ENCODE measurements at places on chromosomes 4 and X. TPM values are rescaled to one million over a fixed set of nuclear protein-coding genes. Genes with fewer than 3 reads are reported as not detected.

CYBB gene
- not detected for total RNA-seq

ELF4 gene
- 10.9 TPM for total RNA-seq

KDR gene
- not detected for total RNA-seq

GRCh38 chrX:40299641-40300046, 201.9 kb upstream of the BCOR start:
- no peaks in the 10 kb centered on the region for H3K4me1 ChIP-seq
- H3K27ac ChIP-seq = no peak overlapping the region
- no peaks in the 10 kb centered on the region for H3K36me3 ChIP-seq
- DNase-seq = no peak
- H3K27me3 ChIP-seq = peaks cover 38% of the 10 kb centered on the region

DNA sequence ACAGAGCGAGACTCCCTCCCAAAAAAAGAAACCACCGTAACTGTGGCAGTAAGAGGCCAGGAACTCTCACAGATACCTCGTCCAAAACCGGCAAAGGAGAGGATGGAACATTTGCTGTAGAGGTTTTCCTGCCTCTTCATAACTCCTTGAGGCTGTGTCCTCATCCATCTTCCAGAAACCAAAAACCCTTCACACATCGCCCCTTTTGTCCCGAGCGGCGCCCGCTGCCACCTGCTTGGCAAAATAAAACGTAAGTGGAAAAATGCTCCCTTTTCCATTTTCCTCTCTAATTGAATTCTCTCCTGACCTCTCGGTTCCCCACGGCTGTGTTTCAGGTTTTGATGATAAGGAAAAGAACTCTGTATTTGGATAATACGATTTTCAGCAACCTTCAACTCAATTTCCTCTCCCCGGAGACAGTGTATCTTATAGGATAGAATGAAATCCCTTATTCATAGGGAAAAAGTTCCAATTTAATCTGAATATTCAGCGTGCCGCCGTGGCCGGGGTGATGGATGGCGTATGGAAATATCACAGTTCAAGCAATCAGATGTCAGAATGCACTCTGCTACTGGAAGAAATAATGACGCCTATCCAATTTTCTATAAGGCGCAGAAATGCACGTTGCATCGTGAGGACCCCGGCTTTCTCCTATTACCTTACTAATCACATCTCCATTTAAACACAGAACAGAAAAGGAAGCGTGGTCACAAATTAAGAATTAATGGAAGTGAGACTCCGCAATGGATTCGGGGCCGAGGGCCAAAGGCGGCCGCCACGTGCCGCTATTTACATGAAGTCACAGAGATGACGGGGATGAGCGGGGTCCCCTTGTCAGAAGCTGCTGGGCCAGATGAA, 5.2 kb upstream of the PPP2R3B start:
- H3K4me3 ChIP-seq = no peak overlapping the region
- H3K27ac ChIP-seq = no peak overlapping the region
- H3K36me3 ChIP-seq = no peaks in the 10 kb centered on the region
- no peaks in the 10 kb centered on the region for H3K4me1 ChIP-seq
- H3K27me3 ChIP-seq = no peaks in the 10 kb centered on the region

- H3K4me3 ChIP-seq = no peak overlapping the region
- H3K27me3 ChIP-seq = no peaks in the 10 kb centered on the region
- H3K36me3 ChIP-seq = no peaks in the 10 kb centered on the region
- DNase-seq = no peak
Observed at GRCh38 chr4:120919358-120919757, 3.2 kb downstream of the PRDM5 start.

GRCh38 chr4:3373468-3373867, 68.3 kb upstream of the HGFAC start:
- H3K36me3 ChIP-seq = no peaks in the 10 kb centered on the region
- no peak overlapping the region for H3K27ac ChIP-seq
- DNase-seq = no peak
- H3K27me3 ChIP-seq = no peaks in the 10 kb centered on the region

CENPVL1 gene
- not detected for total RNA-seq

GRCh38 chrX:68881911-68882310, 53.1 kb downstream of the EFNB1 start:
- DNase-seq = no peak
- H3K27ac ChIP-seq = no peak overlapping the region
- no peaks in the 10 kb centered on the region for H3K4me1 ChIP-seq
- H3K4me3 ChIP-seq = no peak overlapping the region
- no peaks in the 10 kb centered on the region for H3K36me3 ChIP-seq

DNA sequence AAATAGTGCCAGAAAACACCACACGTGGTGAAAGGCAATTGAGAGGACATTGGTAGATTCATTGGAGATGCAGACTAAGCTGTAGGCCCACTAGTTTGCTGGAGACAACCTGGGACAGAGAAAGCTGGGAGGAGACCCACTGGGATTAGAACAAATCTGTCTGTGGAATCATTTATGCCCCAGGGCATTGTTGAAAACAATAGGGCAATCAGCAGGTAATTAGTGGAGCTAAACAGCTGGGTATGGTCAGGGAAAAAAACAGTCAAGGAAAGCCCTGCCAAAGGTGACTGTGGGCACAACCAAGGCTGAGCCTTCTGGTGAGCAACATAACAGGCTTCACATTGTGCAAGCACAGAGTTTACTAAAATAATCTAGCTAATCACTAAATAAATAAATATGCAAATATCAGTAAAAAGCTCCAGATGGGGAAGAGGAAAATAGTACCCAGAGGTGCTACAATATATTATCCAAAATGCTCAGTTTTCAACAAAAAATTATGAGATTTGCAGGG, 9.0 kb downstream of the TCEAL3 start:
- H3K4me3 ChIP-seq = no peak overlapping the region
- DNase-seq = no peak
- H3K4me1 ChIP-seq = peaks cover 1% of the 10 kb centered on the region
- H3K27ac ChIP-seq = no peak overlapping the region
- no peaks in the 10 kb centered on the region for H3K27me3 ChIP-seq

DNA sequence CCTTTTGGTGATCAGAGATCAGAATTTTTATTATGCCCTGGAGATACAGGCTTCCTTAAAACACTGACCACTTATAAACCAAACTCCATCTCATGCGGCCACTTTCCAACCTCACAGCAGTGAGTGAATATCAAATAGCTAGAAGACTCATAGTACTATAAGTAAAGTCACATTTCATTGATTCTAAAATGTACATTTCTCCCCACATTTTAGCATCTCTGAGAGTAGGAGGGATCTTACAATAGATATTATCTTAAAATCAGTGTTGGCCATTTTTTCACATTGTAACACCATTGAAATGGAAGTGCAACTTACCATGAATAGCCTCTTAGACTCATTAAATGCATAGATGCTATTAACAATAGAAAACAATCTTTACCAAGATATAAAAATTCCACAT, 17.4 kb downstream of the PCYT1B start:
- H3K36me3 ChIP-seq = no peaks in the 10 kb centered on the region
- H3K27ac ChIP-seq = no peak overlapping the region
- no peaks in the 10 kb centered on the region for H3K4me1 ChIP-seq
- no peaks in the 10 kb centered on the region for H3K27me3 ChIP-seq

DNA sequence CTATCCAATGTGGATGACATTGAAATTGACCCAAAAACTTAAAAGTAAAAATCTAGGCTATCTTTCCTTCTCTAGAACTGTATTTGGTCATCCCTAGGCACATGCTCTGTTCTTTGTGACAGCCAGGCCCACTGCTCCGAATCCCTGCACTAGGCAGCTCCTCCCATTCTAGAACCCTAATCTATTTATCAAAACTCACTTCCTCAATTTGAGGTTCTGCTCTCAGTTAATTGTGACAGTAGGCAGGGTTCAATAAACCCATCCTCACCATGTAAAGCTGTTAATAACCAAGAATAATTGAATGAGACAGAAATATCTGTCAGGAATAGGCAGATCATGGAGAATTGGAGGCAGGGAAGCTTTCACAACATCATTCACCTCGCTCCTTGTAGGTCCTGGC, 51.9 kb upstream of the IRF2 start:
- H3K27me3 ChIP-seq = no peaks in the 10 kb centered on the region
- no peaks in the 10 kb centered on the region for H3K36me3 ChIP-seq
- no peak for DNase-seq
- no peak overlapping the region for H3K4me3 ChIP-seq
- H3K27ac ChIP-seq = no peak overlapping the region
- no peaks in the 10 kb centered on the region for H3K4me1 ChIP-seq

ZNF185 gene
- total RNA-seq = 3.6 TPM

DNA sequence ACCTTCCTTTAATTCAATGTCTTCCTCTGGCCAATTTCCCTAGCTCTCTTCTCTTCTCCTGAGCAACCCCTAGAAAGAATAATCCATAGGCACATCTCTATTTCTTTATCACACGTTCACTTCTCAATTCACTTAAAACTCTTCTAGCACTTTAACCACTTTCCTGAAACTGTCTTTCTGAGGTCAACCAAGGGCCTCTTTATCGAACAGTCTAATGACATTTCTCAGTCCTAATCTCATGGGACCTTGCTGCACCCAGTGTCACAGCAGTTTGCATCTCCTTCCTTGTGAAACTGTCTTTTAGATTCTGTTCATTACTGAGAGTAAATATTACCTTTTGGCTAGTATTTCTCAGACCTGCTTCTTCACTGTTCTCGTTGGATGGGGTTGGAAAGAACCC, 285.3 kb upstream of the RASGEF1B start:
- H3K27me3 ChIP-seq = no peaks in the 10 kb centered on the region
- DNase-seq = no peak
- H3K36me3 ChIP-seq = no peaks in the 10 kb centered on the region
- H3K27ac ChIP-seq = no peak overlapping the region
- no peak overlapping the region for H3K4me3 ChIP-seq
- no peaks in the 10 kb centered on the region for H3K4me1 ChIP-seq

DNA sequence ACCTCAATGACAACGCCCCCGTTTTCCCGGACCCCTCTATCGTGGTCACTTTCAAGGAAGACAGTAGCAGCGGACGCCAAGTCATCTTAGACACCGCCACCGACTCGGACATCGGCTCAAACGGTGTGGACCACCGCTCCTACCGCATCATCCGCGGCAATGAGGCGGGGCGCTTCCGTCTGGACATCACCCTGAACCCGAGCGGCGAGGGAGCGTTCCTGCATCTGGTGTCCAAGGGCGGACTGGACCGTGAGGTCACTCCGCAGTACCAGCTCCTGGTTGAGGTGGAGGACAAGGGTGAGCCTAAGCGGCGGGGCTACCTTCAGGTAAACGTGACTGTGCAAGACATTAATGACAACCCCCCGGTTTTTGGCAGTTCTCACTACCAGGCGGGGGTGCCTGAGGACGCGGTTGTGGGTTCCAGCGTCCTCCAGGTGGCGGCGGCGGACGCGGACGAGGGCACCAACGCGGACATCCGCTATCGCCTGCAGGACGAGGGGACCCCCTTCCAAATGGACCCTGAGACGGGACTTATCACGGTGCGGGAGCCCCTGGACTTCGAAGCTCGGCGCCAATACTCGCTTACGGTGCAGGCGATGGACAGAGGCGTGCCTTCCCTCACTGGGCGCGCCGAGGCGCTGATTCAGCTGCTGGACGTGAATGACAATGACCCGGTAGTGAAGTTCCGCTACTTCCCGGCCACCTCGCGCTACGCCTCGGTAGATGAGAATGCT, 2.2 kb downstream of the FAT4 start:
- DNase-seq = peak; percentile 35
- peak overlapping the region; percentile 65 for H3K27ac ChIP-seq
- peaks cover 9% of the 10 kb centered on the region for H3K36me3 ChIP-seq
- H3K27me3 ChIP-seq = no peaks in the 10 kb centered on the region
- H3K4me1 ChIP-seq = peaks cover 11% of the 10 kb centered on the region
- H3K4me3 ChIP-seq = peak overlapping the region; percentile 57

DNA sequence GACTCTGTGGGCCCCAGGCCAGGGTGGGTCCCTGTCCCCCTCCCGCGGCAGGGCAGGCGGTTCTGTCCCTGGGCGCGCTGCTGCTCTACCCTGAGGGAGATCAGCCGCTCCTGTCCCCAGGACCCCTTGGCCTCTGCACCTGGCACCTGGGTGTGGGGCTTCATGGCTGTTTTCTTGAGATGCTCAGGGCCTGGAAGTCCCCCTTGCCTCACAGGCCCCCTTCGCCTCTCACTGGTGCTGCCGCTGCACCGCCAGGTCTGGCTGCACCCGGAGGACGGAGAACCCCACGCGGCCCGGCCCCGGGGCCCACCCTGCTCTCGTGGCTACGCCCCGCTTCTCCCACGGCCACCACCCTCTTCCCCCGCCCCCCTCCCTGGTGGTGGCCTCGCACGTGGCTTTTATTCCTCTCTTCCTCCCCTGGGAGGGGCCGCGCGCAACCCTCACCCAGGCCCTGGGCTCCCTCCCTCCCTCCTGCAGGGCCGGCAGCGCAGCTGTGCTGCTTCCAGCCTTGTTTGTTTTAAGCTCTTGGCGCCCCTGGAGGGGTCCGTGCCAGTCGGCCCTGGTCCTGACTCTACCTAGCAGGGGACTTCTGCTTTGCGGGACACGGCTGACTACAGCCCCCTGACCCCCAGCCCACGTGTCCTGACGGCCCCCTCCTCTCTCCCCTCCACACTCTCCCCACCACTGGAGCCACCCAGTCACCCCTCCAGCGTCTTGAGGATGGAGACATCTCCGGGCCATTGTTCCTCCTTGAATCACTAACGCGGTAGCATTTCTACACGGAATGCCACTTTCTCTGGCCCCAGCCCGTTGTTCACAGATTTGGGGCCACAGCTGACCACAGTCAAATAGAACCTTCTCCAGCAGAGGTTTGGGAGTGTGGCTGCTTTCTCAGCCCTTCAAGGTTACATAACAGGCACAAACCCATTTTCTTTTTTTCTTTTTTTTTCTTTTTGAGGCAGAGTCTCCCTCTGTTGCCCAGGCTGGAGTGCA, 20.6 kb upstream of the CLDN24 start:
- no peaks in the 10 kb centered on the region for H3K27me3 ChIP-seq
- peaks cover 2% of the 10 kb centered on the region for H3K4me1 ChIP-seq
- no peaks in the 10 kb centered on the region for H3K36me3 ChIP-seq
- no peak for DNase-seq
- no peak overlapping the region for H3K27ac ChIP-seq
- no peak overlapping the region for H3K4me3 ChIP-seq

MAOB gene
- 0.36 TPM for total RNA-seq

PHKA1 gene
- 3.3 TPM for total RNA-seq

DNA sequence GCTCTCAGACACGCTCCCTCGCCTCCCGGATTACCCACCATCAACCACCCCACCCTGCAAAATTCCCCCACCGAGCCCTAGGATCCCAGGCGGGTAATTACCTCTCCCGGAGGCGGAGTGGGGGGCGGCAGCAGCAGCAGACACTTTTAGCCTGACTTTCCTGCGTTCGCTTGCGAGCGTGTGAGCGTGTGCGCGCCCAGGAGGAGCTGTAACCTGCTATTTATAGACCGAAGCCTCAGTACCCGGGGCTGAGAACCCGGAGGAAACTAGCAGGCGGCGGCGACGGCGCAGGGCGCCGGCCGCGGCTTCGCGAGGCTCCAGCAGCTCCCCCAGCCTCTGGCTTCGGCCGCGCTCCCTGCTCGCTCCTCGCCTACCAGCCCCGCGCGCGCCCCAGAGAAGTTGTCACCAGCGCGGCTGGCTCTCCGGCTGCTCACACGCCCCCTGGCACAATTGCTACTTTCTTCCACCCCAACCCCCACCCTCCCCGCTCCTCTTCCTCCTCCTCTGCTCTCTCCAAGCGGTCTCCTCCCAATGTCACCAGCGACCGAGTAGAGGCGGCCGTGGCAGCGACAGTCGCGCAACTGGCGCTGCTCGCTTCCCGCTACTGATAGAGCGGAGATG, at the start of gene INPP4B:
Gene INPP4B, minus strand, starts transcription at position 194 of the 621 bp plus-strand sequence.
- H3K27ac ChIP-seq = peak within 1 kb of the TSS; percentile 25
- H3K4me1 ChIP-seq = no peaks in the 10 kb centered on the region
- peak; percentile 65 for DNase-seq
- no peaks in the 10 kb centered on the region for H3K36me3 ChIP-seq
- peaks cover 10% of the 10 kb centered on the region for H3K27me3 ChIP-seq

PPP2R2C gene
- not detected for total RNA-seq

HMGB3 gene
- total RNA-seq = 23.3 TPM
